Esophagus mucosa (tissue), 1 donor: ENCODE measurements at places on chromosomes 4 and X. TPM values are rescaled to one million over a fixed set of nuclear protein-coding genes. Genes with fewer than 3 reads are reported as not detected.
A peak's percentile ranks its signal among the peaks of the same experiment; 100 is the strongest.

DNA sequence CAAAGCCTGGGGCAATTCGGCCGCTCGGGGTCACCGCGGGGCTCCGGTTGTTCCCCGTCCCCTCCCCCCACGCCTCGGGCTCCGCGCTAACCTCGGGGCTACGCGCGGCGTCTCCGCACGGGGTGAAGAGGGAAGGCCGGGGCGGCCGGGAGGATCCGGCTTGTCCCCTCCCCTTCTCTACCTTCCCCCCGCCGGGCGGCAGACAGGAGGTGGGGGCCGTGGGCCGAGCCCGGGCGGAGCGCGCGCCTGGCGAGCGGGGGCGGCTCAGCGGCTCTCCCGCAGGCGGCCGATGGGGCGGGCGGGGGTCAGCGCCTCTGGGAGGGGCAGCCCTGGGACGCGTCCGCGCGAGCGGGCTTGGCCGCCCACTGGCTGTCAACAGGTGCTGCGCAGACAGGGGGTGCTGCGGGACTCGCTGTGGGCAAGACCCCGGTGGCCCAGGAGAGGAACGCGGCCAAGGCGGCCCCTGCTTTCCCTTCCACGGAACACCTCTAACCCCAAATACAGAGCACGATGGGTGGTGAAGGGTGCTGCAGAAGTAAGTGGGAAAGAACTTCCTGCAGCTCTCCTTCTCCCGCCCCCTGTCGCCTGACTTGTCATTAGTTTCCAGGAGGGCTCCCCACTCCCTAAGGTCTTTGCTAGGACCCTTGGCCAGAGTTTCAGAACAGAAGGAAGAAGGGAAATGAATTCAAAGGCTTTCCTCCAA is at the start of gene PDGFC:
Gene PDGFC (minus strand): TSS at position 124 of the 703 bp plus-strand sequence. CDS start 896 bp downstream, outside the sequence.
- peak; percentile 72 for ATAC-seq

DNA sequence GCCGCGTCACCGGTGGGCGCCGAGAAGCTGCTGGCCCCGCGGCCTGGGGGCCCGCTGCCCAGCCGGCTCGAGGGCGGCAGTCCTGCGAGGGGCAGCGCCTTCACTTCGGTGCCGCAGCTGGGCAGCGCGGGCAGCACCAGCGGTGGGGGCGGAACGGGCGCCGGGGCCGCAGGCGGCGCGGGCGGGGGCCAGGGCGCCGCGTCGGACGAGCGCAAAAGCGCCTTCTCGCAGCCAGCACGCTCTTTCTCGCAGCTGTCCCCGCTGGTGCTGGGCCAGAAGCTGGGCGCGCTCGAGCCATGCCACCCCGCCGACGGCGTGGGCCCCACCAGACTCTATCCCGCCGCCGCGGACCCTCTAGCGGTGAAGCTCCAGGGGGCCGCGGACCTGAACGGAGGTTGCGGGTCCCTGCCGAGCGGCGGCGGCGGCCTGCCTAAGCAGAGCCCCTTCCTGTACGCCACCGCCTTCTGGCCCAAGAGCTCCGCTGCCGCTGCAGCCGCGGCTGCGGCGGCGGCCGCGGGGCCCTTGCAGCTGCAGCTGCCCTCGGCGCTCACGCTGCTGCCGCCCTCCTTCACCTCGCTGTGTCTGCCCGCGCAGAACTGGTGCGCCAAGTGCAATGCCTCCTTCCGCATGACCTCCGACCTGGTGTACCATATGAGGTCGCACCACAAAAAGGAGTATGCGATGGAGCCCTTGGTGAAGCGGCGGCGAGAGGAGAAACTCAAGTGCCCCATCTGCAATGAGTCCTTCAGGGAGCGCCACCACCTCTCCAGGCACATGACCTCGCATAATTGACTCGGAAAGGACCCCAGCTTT is 5.6 kb downstream of the PRDM8 start:
- ATAC-seq: peak; percentile 50

DNA sequence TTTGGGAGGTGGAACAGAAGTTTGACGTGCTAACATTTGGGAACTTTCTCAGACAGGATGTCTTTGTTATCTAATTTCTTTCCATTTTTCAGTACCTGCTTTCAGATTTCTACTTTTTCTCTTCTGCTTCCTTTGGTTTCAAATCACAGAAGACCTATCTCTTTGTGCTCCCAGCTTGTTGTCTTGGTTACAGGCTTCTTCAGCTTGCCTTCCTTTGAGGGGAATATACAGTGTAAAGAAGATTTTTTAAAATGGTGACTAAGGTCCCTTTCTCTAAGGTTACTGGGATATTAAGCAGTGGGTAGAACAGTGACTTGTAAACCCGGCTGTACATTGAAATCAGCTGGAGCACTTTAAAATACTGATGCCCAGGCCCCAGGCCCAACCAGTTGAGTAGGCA is 48.0 kb downstream of the TMEM164 start:
- no peak for ATAC-seq

Gene CYSLTR1
- total RNA-seq: 0.52 TPM

- ATAC-seq: no peak
Measured at GRCh38 chr4:114304046-114304445, 294.6 kb upstream of the UGT8 start.

- no peak for ATAC-seq
Measured at GRCh38 chr4:90458576-90458975, 331.4 kb downstream of the CCSER1 start.

DNA sequence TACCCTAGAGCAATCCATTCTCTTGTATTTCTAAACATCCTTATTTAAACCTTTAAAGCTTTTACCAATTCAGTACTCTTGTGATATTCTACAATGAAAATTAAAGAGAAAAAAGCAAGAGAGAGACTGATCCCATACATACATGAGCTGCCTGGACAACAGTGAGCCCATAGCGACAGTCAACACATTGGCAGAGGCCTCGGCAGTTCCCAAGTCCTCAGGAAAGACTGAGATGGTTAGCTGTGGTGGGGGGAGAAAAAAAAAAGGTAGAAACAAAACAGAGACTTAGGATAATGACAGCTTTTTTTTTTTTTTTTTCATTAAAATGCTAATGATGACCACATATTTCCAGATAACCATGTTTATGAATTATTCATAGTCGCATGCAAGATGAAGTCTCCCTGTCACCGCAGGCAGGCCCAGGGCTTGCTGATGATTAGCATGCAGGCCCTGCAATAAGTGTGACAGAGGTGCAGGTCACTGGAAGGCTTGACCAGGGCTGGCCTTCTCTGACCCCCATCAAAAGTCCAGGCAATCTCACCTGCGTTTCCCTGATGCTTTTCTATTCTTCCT is 148.8 kb downstream of the APBB2 start:
- no peak for ATAC-seq

DNA sequence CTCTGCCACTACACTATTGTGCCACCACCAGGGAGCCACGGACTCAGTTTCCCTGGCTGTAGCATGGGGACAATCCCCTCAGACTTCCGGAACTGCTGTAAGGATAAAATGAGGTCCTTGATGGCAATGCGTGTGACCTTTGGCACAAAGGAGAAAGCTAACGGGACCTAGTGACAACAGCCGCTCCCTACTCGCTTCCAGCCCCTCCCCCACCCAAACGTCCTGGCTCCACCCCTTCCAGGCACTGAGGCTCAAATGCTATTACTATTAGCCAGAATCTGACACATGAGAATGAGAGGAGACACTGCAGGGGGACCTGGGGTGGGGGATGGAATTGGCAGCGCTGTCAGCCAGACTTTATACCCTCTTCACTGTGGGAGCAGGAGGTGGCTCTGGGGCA is 5.4 kb upstream of the DUSP9 start:
- no peak for ATAC-seq

Gene PPP4R3C
- not detected for total RNA-seq

DNA sequence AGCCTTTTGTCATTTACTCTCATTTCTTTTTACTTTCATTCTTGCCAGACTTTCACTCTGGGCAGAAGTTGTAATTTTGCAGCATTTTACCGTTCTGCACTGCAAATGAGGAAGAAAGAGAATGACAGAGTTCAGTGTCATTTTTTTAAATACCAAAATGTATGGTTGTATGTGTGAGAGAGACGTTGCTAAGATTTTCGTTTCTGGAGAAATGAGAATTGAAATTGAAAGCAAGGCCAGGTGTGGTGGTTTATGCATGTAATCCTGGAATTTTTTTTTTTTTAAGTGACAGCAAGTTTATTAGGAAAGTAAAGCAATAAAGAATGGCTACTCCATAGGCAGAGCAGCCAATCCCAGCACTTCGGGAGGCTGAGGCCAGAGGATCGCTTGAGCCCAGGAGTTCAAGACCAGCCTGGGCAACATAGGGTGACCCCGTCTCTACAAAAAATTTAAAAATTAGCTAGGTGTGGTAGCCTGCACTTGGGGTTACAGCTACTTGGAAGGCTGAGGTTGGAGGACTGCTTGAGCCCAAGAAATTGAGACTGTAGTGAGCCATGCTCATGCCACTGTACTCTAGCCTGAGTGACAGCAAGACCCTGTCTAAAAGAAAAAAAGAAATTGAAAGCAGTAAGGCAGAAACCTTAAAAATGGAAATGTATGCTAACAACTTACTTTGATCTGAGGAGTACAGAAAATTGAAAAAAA is 12.9 kb downstream of the DCK start:
- no peak for ATAC-seq

GRCh38 chr4:124636788-124637187 is 75.7 kb downstream of the ANKRD50 start:
- no peak for ATAC-seq

DNA sequence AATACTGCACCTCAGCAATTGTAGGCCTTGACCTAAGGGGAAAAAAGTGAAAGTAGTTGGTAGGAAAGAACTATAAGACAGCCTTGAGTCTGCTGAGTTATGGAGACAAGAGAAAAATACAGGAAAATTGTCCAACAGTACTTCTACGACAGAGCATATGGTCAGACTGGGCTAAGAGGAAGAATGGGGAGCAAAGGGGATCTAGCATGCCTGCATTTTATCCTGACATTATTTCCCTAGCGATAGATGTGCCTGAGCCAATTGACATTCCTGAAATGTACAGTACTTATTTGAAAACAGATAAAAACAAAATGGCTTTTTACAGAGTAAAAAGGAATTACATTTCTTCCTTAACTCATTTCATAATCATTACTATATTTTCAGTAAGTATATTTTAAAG is 22.2 kb downstream of the GUCY1A1 start:
- ATAC-seq: no peak

DNA sequence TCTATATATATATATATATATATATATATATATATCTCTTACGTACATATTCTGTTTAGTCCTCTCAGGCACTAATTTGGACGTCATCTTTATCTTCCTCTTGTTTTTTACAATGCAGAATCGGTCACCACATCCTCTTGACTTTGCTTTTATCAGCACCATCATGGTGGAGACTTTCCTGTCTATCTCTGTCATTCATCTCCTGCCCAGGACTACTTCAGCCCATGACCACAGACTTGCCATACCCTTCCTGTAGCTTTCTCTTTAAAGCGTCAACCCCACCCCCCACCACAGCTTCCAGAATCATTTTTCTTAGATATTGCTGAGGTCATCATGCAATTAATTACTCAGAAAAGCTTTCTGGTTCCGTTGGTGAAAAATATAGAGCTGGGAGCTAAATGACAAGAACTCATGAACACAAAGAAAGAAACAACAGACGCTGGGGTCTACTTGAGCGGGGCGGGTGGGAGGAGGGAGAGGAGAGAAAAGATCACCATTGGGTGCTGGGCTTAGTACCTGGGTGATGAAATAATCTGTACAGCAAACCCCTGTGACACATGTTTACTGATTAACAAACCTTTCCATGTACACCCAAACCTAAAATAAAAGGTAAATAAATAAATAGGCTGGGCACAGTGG is 30.5 kb upstream of the PRKX start:
- no peak for ATAC-seq

DNA sequence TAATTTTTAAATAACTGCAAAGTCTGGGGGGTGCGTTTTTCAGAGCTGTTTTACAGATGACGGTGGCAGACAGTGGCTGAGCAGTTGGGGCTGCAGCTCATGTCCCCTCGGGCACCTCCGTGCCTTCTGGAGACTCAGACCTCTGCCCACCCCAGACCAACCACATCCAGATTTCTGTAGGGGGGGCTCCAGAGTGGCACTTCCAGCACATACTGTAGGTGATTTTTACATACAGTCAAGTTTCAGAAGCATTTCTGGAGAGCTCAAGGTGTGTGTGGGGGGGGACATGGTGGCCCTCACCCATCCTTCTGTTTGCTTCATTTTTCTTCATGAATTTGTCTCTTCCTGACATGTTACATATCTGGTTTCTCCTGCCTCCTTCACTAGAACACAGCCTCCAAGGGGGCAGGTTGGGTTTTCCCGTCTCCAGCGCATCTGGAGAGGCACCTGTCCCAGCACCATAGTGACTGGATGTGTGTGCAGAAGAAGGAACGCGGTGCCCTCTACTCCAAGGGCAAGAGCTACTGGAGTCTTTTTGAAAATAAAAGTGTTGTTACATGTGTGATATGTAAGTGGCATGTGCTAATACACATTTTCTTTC is 37.5 kb downstream of the TMEM271 start:
- no peak for ATAC-seq

DNA sequence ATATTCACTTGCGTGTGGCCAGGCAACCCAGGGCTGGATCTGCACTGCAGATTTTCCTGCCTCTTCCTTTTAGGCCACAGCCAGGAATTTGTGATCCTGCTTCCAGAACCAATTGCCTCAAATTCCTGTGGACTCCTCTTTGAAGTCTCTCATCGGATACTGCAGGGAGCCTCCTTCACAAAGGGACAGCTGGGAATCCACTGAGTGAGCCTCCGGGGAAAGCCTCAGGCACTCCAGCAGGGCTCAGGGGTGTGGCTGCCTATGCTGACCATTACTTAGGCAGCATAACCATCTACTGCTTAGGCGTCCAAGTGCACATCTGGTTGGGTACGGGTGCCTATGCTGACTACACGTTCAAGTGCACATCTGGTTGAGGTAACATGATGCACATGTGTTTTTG is 321.5 kb downstream of the NLGN4X start:
- no peak for ATAC-seq

- ATAC-seq: no peak
Measured at GRCh38 chr4:113921089-113921794, 58.2 kb downstream of the ARSJ start.

DNA sequence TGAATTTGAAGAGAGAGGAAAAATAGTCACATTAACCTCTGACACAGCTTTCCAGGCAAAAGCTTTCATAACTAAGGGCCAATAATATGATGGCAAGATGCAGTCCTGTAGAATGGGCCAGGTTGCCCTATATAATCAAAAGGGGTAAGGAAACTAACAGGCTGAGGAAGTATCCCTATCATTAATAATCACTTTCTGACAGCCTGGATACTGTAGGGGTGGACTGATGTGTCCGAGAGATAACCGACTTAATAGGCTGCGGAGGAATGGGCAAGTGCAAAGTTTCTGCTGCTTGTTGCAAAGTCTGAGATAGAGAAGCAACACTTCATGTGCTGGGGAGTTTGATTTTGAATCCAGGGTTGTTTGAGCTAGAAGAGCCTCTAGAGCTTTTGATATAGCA is 94.8 kb downstream of the DNAAF6 start:
- no peak for ATAC-seq

DNA sequence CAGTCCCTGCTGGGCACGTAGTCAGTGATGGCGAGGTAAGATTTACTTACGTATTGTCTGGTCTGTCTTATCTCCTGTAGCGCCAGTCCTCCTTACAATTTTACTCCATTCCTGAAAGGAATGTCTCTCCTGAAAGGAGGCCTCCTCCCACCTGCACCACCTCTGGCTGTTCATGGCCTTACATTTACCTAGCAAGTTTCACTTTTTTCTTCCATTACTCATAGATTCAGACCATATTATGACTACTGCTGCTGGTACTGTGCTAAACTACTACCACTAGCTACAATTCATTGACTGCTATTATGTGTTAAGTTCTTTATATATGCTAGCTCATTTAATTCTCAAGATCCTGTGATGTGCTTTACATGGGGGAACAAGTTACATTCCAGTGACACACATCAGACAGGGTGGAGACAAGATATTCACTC is 189.9 kb downstream of the BMPR1B start:
- peak; percentile 84 for ATAC-seq
